ENCODE measurements at places on chromosomes 2 and 18. TPM values are rescaled to one million over a fixed set of nuclear protein-coding genes. Genes with fewer than 3 reads are reported as not detected.

Gene LGALSL
- total RNA-seq, result 7.4 TPM

Gene HOXD1
- not detected for total RNA-seq

Gene EHD3
- 25.9 TPM for total RNA-seq

Gene SLC14A1
- total RNA-seq, result 0.24 TPM

Gene LOXHD1
- total RNA-seq, result not detected

Gene SLC66A3
- total RNA-seq, result 23.3 TPM

Gene REG3G
- not detected for total RNA-seq

Gene IFT172
- 46.4 TPM for total RNA-seq

Gene HJURP
- total RNA-seq, result 7.9 TPM

Gene C1GALT1C1L
- total RNA-seq, result not detected

Gene RAB27B
- total RNA-seq, result 1.9 TPM

Gene C2orf74
- total RNA-seq, result 10.3 TPM

Gene CCDC85A
- total RNA-seq, result 1.5 TPM

Gene TTLL4
- 23.7 TPM for total RNA-seq

Gene SERPINB4
- not detected for total RNA-seq

Gene SERPINB3
- not detected for total RNA-seq

Gene SOCS6
- 19.4 TPM for total RNA-seq

Gene CREG2
- not detected for total RNA-seq

Gene GALNT5
- total RNA-seq, result 5.3 TPM

Gene AFF3
- total RNA-seq, result 239 TPM

Gene ABCB11
- total RNA-seq, result not detected

Gene MMADHC
- total RNA-seq, result 96.6 TPM

Gene CNRIP1
- 33.9 TPM for total RNA-seq

Gene RNF125
- 0.29 TPM for total RNA-seq

Gene ASPRV1
- total RNA-seq, result 0.75 TPM

Gene PIEZO2
- 139 TPM for total RNA-seq

Gene CXCR4
- total RNA-seq, result not detected

Gene PRSS56
- not detected for total RNA-seq

Gene IKZF2
- total RNA-seq, result 16.7 TPM

Gene CAPN14
- total RNA-seq, result 0.24 TPM

Gene CDH2
- total RNA-seq, result 83.8 TPM

Gene ANKRD62
- not detected for total RNA-seq

Gene STEAP3
- total RNA-seq, result 22.7 TPM

Gene HOXD3
- total RNA-seq, result not detected

Gene SLC23A3
- total RNA-seq, result 5.2 TPM

Gene AQP12B
- not detected for total RNA-seq

Gene SCN1A
- total RNA-seq, result not detected

Gene NGEF
- 0.26 TPM for total RNA-seq

Gene HOXD9
- not detected for total RNA-seq

Gene ALPI
- not detected for total RNA-seq

Gene MAPRE2
- total RNA-seq, result 49.8 TPM

Gene ACYP2
- 8.9 TPM for total RNA-seq

Gene CLEC4F
- total RNA-seq, result not detected
